ENCODE measurements at places on chromosomes 2 and 18.

GRCh38 chr2:222304737-222305515, 6.1 kb upstream of the PAX3 start:
- no peak for DNase-seq

DNA sequence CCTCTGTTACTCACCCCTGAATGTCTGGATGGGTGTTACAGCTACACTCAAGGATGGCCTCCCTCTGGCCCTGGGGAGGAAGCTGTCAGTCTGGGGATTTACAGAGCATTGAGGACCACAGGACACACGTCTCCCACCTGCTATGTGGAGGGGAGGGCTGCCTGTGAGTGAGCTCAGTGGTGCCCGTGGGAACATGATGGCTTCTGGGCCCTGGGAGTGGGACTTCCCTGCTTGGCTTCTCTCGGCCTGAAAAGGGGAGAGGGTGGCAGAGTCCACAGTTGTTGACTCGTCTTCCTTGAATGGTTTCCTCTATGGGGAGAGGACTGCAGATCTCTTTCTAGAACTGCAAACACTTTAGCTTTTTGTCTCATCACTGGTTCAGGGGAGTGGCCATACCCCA, 79.1 kb downstream of the SH3BP4 start:
- DNase-seq, result no peak

DNA sequence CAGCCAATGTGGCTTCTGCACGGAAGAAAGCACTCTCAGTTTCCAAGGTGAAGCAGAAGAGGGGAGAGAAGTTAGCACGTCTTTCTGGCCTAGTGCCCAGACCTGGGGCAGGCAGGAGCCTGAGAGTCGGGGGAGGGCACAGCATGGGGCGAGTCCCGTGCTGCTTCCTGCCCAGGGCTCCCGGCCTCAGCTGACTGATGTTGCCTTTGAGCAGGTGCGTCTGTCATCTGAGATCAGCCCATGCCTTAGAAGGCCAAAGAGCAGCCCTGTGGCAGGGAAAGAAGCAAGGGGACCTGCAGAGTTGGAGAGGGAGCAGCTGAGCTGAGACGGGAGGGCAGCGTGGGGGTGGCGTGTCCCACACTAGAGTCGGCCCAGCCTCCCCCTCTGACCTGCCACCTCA, 3.3 kb downstream of the KCNIP3 start:
- DNase-seq, result peak; percentile 74

DNA sequence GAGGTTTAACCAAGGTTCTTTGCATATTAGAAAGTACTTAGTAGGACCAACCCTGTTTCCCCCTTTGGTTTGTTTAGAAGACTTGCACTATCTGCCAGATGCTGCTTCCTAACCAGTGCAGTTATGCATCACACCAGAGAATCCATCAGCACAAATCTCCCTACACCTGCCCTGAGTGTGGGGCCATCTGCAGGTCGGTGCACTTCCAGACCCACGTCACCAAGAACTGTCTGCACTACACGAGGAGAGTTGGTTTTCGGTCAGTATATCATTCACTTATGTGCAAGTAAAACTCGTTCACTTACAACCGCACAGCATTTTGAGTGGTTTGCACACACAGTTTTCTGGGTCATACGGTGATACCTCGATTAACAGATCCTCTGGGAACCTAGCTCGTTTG, 69.7 kb downstream of the ZNF532 start:
- DNase-seq, result no peak

DNA sequence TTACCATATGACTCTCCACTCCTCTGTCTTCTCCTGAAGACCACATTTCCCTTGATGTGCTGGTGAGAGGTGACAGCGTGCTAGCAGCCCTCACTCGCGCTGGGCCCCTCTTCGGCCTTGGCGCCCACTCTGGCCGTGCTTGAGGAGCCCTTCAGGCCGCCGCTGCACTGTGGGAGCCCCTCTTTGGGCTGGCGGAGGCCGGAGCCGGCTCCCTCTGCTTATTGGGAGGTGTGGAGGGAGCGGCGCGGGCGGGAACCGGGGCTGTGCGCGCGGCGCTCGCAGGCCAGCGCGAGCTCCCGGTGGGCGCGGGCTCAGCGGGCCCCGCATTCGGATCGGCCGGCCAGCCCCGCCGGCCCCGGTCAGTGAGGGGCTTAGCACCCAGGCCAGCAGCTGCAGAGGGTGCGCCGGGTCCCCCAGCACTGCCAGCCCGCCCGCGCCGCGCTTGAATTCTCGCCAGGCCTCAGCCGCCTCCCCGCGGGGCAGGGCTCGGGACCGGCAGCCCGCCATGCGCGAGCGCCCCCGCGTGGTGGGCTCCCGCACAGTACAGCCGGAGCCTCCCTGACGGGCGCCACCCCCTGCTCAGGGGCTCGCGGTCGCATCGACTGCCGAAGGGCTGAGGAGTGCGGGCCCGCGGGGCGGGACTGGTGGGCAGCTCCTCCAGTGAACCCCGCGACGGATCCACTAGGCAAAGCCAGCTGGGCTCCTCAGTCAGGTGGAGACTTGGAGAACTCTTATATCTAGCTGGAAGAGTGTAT, 246.6 kb upstream of the REG3G start:
- DNase-seq, result no peak

DNA sequence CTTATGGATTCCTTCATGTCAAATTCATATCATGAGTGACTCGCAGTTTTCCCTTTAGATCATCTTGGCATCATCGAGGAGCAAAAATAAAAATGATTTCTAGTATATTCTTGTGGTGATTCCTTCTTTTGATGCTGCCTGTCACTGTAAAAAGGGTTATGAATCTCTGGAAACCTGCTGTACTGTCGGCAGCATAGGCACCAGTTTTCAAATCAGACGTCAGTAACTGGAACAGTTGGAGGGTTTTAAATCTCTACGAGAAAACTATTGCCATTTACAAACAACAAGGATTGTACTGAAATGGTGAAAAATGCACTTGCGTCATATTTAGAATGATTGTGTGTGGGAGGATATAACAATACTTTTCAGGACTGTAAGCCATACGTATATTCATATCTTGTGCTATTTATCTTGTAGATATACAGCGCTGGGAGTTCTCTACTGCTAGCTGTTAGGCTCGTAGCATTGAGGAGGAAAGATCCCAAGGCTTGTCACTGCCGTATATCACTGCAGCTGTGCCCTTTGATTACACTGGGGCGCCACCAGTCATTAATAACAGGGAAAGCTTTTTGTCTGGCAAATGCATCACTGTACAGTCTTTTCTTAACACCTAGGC, 320.7 kb downstream of the MTX2 start:
- DNase-seq, result no peak

GRCh38 chr18:68041327-68041726, 524.8 kb upstream of the DSEL start:
- no peak for DNase-seq

DNA sequence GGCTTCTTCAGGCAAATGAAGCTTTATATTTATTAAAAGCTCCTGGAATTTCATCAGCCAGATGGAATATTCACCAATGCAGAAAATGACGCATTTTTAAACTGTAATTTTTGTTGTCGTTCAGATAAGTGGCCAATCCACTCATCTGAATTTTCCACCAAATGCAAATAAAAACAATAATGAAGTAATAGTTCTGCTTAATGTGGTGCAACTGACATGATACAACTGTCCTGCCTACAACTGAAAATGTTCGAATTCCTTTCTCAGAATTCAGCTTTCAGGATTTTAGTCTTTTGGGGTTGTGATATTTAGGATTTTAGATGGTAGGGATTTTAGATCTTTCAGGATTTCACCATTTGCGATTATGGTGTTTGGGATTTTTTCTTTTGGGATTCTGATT, 27.1 kb upstream of the PUM2 start:
- DNase-seq, result no peak

DNA sequence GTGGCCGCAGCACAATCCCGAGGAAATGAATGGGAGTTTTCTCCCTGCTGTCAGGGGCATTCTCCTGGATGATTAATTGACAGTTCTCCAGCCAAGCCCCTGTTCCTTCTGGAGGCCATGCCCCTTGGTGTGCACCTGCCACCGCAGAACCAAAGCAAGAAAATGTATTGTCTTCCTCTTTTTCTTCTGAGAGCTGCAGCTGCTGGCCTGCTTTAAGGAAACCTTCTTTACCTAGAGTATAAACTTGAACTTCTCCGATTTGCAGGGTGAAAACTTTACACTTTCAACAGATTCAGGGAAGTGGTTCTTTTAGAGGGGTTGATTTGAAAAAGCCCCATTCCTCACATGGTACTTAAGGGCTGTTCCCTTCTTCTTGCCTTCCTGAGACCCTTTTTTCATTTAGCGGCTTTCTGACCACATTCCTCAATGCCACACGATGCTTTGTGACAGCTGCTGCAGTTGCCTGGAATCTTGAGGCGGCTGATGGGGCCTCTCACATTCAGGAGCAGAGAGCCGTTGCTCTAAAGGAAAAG, 402.8 kb downstream of the TXNL1 start:
- DNase-seq, result no peak

DNA sequence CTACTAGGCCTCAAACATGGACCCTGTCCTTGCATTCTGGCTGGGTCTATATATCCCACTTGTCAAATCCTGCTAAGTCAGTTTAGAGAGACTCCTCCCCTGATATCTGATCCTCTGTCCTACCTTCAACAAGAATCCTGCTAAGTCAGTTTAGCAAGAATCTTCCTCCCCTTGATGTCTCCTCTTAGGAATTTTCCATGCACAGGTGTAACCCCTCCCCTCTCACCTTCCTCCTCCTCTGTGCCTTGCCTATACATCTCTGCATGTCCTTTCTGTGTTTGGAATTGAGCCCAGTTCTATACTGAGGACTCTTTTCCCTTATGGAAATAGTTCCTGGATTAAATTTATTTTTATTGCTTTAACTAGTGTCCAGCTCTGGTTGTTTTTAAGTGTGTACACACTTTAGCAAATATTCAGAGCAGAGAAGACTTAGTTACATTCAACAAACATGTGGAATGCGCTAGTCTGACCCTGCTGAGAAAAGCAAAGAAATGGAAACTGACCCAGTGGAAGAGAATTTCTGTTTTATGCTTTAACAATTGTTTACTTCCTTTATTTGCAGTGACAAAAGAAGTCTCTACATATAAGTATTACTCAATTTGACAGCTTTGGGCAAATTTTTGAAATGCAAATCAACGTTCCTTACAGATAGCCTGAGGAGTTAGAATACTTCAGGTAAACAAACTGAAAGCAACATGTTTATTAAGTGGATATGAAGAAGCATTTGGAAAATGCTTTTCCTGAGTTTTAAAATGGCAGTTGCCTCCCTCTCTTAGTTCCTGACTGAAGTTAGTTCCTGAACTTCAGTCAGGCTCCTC, 80.6 kb downstream of the RIT2 start:
- DNase-seq, result no peak

DNA sequence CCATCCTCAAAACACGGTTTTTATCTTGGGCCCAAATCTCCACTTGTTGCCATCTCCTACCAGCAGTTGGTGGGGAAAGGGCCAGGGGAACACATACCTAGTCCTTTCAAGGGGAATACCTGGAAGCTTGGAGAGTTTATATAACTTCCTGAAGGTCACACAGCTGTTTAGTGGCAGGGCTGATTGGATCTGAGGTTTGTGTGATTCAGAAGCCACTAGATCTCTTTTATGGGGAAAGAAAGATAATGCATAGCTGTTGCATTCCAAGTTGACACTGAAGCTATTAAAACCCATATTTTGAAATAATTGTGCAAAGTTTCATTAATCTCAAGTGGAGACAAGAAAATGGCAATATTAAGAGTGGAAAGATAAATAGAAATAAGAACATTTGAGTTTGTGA, 134.2 kb downstream of the PLCL1 start:
- no peak for DNase-seq

DNA sequence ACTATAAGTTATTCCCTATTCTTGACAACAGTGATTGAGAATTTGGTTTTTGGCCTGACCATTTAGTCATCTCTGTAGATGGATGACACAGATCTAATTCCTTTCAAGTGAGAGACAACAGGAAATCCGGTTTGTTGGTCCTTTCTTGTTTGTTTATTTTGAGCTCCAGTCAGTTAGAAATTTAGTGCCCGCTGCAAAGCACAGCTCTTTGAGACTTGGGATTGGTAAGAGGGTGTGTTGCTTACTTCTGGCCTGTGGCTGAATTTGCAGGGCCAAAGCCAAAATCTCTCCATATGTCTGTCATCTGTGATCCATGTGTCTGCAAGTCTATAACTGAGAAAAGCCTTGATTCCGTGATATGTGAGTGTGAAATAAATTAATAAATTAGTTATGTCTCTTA, 74.3 kb downstream of the BIN1 start:
- no peak for DNase-seq

DNA sequence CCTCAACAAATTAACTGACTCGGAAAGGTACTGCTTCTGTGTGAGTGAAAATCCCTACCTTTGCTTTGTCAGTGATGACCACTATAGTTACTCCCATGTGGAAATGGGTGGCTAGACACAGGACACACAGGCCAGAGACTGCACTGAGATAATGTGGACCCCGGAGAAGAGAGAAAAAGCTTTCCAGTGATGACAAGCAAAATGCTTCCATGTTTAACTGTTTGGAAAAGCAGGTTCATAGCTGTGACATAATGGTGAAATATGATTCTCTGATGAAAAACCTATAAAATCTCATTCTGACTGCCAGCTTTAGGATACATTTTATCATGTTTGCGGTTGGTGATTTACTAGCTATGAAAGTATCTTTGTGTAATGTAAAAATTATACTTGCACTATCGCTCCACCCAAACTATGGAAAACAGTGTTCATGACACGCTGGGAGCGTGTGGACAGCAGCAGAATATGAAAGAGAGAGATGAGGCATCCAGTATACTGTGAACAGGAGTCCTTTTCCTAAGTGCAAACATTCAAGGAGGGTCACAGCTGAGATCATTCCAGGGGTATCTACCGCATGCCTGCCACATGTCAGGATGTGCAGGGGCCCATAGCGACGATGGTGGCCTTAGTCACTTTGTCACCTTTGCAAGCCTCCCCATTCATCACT, 782.7 kb upstream of the SOX11 start:
- DNase-seq, result no peak

DNA sequence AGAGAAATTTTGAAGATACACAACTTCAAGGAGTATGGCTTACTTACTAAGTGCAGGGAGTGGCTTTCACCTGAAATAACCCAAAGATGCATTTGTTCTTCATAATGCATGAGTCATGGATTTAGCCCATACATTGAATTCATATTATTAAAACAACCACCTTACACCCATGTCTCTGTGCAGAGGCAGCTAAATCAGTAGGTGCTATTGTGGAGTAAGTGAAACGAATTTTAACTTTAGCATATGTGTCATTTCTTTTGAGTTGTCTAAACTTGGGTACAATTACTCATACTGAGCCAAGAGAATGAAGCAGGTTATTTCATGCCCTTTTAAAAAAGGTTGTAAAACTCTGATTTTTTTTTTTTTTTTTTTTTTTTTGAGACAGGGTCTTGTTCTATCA, 11.0 kb upstream of the ANKRD29 start:
- DNase-seq, result no peak

DNA sequence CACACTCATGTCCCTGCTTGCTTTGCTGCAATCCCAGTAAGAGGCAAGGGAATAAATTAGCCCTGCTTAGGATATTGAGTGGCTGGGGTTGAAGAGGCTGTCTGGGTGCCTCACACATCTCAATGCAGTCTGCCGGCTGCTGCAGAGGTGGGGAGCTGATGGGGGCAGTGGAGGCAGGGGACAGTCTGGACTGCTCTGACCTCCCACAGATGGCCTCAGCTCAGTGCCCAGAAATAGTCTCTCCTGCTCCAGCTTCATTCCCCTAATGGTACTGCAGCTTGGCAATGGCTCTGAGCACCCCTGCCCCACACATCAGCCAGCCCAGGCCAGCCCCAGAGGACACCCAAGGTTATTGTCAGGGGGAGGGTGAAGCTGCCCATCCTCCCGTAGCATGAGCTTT, 21.5 kb upstream of the TNS1 start:
- no peak for DNase-seq

Measured in small intestine (tissue), 16 donors.